Germinal center (tissue), 1 donor: ENCODE measurements at places on chromosomes 6 and 20.

- DNase-seq: no peak
Observed at GRCh38 chr6:151340219-151340978, 51.0 kb downstream of the ZBTB2 start.

DNA sequence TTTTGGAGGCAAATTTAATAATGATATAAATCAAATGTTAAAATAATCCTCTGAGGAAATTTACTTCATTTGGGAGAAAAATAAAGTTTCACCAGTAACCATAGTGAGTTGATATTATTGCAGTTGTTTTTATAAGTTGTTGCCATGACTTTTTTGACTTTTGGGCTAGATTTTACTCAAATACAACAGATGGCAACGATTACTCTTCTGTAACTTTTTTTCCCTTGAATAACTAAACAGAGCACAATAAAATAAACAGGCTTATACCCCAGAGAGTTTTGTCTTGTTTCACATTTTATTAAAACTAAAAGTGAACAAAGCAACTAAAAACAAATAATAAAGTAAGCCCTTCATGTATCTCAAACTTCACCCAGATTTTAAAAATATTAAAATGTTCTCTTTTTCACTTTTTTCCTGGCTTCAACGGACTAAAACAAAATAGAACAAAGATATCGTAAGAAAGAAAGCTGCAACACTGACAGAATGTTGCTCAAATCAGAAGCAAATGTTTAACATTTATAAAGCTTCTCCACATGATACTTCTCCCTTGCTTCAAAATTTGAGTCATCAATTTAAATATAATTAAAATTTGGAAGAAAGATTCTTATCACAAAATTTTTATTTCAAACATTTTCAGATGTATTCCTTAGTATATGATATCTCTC is 42.5 kb upstream of the BMP5 start:
- no peak for DNase-seq

DNA sequence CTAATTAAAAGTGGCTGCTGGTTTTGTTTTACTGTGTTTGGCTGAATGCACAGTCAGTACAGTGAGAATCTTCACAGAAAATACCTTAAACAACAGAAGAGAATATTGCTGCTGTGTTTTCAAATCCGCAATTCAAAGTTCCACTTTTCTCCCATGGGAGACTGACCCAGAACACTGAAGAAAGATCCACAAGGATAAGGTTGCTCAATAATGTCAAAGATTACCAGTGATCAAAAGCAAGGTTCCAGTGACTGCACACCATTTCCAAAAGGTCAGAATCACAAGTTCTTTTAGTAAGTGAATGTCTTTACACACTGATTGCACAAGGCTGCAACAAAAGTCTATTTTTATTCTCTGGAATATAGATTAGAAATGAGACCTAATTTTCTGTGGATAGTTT is 82.3 kb downstream of the EPHA7 start:
- DNase-seq: no peak

DNA sequence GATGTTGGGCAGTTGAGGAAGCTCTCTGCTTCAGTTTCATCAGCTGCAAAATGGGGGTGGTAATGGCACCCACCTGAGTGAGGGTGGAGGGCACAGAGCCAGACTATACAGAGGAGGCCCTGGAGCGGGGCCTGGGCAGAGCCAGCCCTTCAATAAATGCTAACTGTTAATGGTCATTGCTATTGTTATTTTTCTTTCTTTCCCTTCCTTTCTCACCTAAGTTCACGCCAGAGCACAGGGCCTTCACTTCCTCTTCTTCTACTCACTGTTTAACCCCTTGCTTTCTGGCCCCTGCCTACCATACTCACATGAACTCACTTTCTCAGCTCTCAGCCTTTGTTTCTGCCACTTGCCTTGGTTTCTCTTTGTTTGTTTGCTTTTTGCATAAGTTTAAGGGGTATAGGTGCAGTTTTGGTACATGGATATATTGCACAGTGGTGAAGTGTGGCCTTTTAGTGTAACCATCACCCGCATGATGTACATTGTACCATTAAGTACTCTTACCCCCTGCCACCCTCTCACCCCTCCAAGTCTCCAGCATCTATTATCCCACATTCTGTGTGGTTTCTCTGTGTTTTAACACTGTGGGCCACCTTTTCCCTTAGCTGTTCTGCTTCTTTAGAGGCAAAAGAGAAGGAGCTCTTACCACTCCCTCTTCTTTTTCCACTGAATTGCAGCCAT is 7.5 kb upstream of the RREB1 start:
- DNase-seq: no peak

DNA sequence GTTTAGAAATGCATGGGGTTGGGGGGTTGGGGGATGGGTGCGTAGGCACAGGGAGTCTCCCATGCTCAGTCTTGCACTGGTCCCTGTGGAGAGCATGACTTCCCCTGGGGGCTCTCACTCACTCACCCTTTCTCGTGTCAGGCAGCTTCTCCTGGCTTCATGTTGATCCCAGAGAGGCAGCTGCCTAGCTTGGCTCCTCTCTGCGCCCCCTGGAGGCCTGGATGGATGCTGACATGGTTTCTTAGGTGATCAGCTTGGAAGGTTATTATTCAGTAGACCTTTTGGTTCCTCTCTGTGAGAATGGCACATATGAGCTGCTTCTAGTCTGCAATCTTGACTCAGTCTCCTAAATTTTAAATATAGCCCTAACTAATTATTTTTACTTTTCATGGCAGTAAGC is 109.3 kb upstream of the FAM83B start:
- peak; percentile 3 for DNase-seq

GRCh38 chr6:132391391-132392269 is 9.6 kb downstream of the MOXD1 start:
- DNase-seq: no peak

DNA sequence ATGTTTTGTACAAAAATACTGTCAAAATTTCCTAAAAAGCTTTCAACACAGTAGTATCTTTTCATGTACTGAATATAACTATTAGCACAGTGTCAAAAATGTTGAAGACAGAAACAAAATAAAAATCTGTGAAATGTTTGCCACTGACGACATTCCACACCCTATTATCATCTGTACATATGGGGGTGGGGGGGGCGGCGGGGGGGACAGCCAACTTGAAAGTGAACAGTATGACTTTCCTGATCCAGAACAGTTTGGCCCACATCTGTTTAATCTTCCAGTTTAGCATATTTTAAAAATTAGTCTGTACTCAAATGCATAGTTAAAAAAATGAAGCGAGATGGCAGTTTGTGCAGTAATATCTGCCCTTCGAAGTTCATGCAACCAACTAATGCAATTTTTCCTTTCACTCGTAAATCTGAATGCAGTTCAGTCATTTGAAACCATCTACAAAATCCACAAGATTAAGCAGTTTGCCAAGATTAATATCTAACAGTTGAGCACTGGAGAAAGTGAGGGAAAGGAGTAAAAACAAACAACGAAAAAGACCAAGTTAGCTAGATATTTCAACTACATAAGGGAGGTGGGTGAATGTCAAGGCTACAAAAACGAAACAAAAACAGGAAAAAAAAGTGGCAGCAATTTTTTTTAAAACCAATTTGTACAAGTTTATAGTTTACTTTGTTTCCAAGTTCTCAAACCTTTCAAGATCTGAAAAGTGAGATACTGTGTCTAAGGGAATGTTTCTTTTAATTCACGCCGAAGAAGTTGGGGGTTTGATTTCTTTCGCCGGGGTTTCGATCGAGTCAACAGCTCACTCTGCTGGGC is 1.9 kb downstream of the CITED2 start:
- DNase-seq: no peak

GRCh38 chr6:138655828-138656227 is 117.7 kb upstream of the CCDC28A start:
- DNase-seq: no peak

GRCh38 chr6:13156381-13156780 is 172.0 kb downstream of the TBC1D7 start:
- DNase-seq: no peak

GRCh38 chr20:22904905-22905304 is 130.2 kb upstream of the SSTR4 start:
- DNase-seq: no peak
